ENCODE measurements at places on chromosomes 13 and 19.

DNA sequence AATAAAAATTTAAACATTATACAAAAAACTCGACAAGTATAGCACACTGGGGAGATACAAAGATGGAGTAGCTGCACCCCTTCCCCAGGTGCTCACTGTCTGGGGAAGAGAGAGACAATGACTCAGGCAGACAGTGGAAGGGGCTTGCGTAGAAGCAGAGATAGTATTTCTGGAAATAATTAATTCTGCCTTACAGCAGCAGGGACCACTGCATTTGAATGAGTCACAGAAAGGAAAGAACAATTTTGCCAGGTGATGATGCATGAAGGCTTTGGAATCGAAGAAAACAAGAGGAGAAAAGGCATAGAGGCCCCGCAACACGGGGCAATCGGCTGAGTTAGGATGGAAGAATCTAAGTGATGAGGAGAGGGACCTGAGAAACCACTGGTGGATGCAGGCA lies 447.4 kb downstream of the EFNB2 start:
- no peak for DNase-seq

- no peak for DNase-seq
These were observed 9.1 kb downstream of the FEM1A start for GRCh38 chr19:4800591-4801081.

DNA sequence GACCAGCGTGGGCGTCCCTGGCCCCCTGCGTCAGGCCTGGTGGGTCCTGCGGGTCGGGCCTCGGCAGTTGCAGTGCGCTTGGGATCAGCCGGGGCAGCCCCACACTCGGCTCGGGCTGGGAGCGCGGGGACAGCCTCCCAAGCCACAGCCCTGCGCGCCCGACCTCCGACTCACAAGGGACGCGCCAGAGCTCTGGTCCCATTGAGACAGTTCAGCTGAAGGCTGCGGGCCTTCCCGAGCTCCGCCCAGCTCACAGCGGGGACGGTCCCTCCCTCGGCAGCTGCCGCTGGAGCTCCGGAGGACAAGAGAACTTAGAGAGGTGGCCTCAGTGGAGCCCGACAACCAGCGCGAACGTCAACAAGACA lies 45.7 kb upstream of the ZNF730 start:
- no peak for DNase-seq

- no peak for DNase-seq
These were observed 14.1 kb downstream of the CFD start for GRCh38 chr19:873561-874041.

GRCh38 chr19:33804021-33804799 lies 7.5 kb downstream of the KCTD15 start:
- DNase-seq: no peak

DNA sequence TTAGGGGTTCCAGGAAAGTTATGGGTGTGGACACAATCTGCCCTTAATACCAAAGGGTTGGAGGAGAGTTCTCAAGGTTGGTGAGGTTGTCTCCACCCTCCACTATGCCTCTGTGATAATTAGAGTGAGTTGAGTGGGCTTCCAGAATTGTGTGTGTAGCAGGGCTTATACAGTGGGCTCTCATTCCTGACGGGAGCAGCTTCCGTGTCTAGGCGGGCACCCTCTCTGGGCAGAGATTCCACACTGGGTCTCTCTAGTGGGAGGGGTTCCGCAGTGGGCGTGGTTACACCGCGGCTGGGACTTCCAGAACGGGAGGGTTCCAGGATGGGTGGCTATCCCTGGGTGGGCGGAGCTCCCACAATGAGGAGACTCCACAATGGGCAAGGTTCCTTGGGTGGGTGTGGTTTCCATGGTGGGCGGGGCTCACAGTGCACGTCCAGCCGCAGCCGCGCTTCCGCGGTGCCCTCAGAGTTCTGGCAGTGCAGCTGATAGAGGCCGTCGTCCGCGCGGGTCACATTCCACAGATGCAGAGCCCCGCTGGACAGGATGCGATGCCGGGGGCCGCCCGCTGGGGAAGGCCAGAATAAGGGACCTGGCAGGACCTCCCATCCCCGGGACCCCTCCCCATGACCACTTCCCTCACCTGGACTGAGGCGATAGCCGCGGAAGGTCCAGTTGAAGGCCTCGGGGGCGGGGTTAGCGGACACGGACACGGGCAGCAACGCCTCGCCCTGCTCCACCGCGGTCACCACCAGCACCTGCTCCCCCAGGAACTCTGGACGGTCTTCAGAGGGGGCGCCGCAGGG lies 8.4 kb downstream of the NPHS1 start:
- no peak for DNase-seq
